Ascending aorta (tissue), 2 donors: ENCODE measurements at places on chromosomes 2 and 18. TPM values are rescaled to one million over a fixed set of nuclear protein-coding genes. Genes with fewer than 3 reads are reported as not detected.
A peak's percentile ranks its signal among the peaks of the same experiment; 100 is the strongest.

DNA sequence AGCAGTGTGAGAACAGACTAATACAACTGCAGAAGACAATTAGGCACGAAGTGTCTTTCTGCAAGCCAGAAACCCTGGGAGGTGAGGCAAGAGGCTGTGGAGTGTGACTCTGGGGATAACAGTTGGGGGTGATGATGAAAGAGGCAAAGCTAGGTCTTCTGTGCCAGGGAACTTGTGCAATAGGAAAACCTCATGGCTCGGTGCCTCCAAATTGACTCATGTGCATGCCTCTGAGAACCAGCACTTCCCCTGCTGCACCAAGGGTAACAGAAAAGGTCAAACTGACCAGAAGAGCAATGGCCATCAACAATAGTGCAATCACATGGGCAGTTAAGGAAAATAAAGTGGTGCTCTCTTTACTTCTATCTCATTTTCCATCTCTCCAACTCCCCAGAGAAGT is 136.4 kb downstream of the SCG2 start:
- H3K36me3 ChIP-seq: no peaks in the 10 kb centered on the region
- no peak overlapping the region for H3K4me3 ChIP-seq
- DNase-seq: peak; percentile 69
- H3K27ac ChIP-seq: peak overlapping the region; percentile 69
- no peaks in the 10 kb centered on the region for H3K27me3 ChIP-seq
- no peaks in the 10 kb centered on the region for H3K4me1 ChIP-seq

DNA sequence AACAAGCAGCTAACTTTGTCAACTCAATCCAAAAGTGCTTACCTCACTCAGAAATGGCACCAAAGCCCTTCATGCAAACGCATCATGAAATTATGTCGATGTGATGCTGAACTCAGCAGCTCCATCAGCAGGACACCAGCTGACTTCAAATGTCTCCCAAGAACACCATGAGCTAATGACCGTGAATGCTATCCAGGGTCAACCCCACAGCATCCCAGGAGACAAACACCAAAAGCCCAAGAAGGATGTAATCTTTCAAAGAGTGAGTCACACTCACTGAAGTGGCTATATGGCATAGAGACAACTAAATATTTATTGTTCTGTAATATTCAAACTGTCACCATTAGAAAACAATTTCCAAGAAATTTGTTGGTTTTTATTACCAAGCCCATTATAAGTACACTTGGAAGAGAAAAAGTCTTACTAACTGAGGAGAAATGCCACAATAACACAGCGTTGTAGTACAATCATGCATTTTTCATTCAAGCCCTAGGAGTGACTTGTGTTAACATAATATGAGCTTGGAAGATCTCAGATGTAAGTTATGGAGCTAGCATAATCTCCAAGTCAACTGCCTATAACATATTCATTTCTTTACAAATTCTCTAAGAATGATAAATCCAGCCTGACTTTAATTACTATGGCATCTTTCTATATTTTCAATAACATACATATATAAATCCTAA is 165.0 kb upstream of the CCDC68 start:
- H3K4me3 ChIP-seq: no peak overlapping the region
- no peak overlapping the region for H3K27ac ChIP-seq
- H3K4me1 ChIP-seq: no peaks in the 10 kb centered on the region
- no peak for DNase-seq
- H3K36me3 ChIP-seq: no peaks in the 10 kb centered on the region

DNA sequence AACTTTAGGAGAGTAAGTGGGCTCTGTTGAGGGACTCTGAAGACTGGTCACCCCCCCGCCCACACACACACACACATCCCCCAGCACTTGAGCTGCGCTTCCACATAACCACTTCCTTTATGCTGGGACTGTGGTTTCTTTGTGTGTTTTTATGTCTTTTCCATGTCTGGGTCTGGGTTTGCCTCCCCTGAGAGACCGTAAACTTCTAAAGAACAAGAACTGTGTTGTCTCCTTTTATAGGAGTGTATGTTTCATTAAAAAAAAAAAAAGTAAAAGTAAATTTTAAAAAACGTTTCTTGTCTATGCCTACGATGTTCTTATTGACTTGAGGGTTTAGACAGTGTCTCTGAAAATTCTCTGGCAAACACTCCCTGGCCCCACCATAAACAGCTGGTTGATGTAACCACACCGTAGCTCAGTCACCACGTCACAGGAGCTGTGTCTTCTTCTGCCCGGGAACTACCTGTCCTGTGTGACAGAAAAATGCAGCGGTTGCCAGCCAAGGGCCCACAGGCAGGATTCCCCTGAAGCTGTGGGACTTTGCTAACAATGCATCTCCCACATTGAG is 68.0 kb downstream of the KLHL29 start:
- no peaks in the 10 kb centered on the region for H3K36me3 ChIP-seq
- DNase-seq: no peak
- no peak overlapping the region for H3K27ac ChIP-seq
- H3K4me1 ChIP-seq: no peaks in the 10 kb centered on the region
- H3K27me3 ChIP-seq: no peaks in the 10 kb centered on the region

- DNase-seq: no peak
- H3K4me3 ChIP-seq: no peak overlapping the region
- H3K27ac ChIP-seq: no peak overlapping the region
- H3K27me3 ChIP-seq: no peaks in the 10 kb centered on the region
Observed at GRCh38 chr18:67425672-67426071, 90.8 kb downstream of the DSEL start.

GRCh38 chr2:2181493-2181892 is 149.6 kb downstream of the MYT1L start:
- no peaks in the 10 kb centered on the region for H3K4me1 ChIP-seq
- H3K27ac ChIP-seq: no peak overlapping the region
- DNase-seq: no peak
- H3K4me3 ChIP-seq: no peak overlapping the region
- no peaks in the 10 kb centered on the region for H3K27me3 ChIP-seq

DNA sequence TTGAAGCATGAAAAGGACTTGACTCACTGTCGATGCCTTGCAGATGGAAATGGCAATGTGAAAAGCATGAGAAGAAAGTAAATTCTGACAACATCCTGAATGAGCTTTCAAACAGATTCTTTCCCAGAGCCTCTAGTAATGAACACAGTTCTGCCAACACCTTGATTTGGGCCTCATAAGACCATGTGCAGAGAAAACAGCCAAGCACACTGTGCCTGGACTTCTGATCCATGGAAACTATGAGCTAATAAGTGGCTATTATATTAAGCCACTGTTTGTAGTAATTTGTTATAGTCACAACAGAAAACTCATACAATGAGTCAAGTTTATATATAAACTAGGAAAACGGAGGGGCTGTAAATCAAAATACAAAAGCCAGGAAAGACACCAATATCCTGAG is 477.3 kb downstream of the MBD2 start:
- no peaks in the 10 kb centered on the region for H3K4me1 ChIP-seq
- H3K27me3 ChIP-seq: no peaks in the 10 kb centered on the region
- no peak overlapping the region for H3K27ac ChIP-seq

DNA sequence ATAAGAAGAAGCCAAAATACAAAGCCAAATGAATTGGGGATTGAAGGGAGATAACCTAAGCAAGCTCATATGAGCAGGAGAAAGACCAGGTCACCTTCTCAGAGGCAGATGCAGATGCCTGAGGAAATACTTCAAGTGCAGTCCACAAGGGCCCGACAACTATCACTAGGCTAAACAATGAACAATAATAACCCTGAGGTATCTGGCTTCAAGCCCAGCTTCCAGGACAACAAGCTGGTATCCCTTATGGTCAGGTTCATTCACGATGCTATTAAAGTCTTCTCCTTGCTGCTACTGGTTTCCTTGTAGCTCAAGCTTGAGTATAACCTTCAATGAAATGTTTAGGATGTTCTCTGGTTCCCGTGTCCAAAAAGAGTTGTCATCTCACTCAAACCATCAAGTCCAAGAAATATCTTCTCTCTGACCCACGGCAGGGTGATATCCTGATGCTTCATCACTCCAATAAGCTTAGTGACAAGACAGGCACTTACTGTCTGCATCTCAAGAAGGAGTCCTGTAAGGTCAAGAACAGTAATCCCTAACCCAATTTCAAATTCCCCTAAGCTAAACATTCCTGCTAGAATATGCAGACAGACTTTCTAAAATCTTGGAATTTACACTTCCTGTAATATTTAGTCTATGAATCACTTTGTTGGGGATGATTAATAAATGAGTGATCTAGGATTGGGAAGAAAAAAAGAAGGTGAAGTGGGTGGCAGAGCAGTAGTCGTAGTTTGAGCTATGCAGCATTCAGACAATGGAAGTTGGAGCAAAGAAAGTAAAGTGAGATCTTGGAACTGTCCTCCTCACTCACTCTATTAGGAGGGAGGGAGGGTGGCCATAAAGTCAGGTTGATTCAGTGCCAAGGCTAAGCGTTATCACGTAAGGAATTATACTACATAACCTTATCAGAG is 33.1 kb downstream of the CHN1 start:
- H3K27me3 ChIP-seq: no peaks in the 10 kb centered on the region
- no peak overlapping the region for H3K4me3 ChIP-seq
- H3K27ac ChIP-seq: no peak overlapping the region
- H3K36me3 ChIP-seq: no peaks in the 10 kb centered on the region
- no peak for DNase-seq

DNA sequence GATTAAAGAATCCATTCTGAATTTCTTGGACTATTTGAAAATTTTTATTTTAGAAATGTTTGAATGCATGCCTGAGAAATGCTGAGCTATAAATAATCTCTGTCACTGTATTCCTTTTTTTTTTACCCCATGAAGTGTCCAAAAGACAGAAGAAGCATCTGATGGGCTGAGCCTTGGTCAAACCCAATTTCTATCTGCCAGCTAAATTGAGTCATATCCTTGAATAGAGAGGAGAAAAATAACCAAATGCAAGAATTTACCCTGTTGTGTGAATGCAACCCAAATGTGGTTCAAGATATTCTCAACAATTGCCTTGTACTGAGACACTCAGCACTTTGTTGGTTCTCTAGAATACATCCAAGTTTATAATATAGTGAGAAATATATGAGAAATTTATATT is 223.5 kb downstream of the UBE2E3 start:
- H3K27me3 ChIP-seq: no peaks in the 10 kb centered on the region
- DNase-seq: no peak
- H3K27ac ChIP-seq: no peak overlapping the region
- H3K4me1 ChIP-seq: no peaks in the 10 kb centered on the region
- no peaks in the 10 kb centered on the region for H3K36me3 ChIP-seq
- H3K4me3 ChIP-seq: no peak overlapping the region

GRCh38 chr2:46232860-46233259 is 64.3 kb upstream of the EPAS1 start:
- no peak overlapping the region for H3K27ac ChIP-seq
- H3K27me3 ChIP-seq: no peaks in the 10 kb centered on the region
- H3K4me3 ChIP-seq: no peak overlapping the region
- H3K4me1 ChIP-seq: peaks cover 8% of the 10 kb centered on the region
- no peaks in the 10 kb centered on the region for H3K36me3 ChIP-seq

GRCh38 chr2:166173263-166173662 is 45.4 kb upstream of the SCN1A start:
- no peak overlapping the region for H3K4me3 ChIP-seq
- no peak for DNase-seq
- no peaks in the 10 kb centered on the region for H3K36me3 ChIP-seq
- H3K27me3 ChIP-seq: no peaks in the 10 kb centered on the region
- H3K27ac ChIP-seq: no peak overlapping the region

- H3K27ac ChIP-seq: no peak overlapping the region
- no peak overlapping the region for H3K4me3 ChIP-seq
- DNase-seq: no peak
Observed at GRCh38 chr2:68230241-68231060, 21.9 kb downstream of the PPP3R1 start.

DNA sequence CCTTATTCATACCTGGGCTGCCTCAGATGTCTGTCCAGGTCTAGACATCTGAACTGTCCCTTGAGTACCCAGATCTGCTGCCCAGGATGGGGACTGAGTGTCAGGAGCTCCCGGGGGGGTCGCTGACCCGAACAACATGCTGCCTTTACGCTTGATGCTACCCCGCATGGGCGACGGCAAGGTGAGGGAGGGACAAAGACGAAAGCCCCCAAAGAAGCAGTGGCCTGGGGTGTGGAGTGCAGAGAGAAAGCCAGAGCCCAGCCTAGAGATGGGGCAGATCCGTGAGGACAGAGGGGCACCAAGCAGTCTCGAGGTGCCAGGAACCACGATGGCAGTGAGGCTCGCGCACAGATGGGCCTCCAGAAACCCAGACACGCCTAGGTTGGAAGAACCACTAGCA is 234.7 kb downstream of the ATAD2B start:
- no peak overlapping the region for H3K4me3 ChIP-seq
- H3K4me1 ChIP-seq: no peaks in the 10 kb centered on the region
- no peaks in the 10 kb centered on the region for H3K27me3 ChIP-seq
- H3K27ac ChIP-seq: no peak overlapping the region
- no peak for DNase-seq
- H3K36me3 ChIP-seq: peaks cover 10% of the 10 kb centered on the region

DNA sequence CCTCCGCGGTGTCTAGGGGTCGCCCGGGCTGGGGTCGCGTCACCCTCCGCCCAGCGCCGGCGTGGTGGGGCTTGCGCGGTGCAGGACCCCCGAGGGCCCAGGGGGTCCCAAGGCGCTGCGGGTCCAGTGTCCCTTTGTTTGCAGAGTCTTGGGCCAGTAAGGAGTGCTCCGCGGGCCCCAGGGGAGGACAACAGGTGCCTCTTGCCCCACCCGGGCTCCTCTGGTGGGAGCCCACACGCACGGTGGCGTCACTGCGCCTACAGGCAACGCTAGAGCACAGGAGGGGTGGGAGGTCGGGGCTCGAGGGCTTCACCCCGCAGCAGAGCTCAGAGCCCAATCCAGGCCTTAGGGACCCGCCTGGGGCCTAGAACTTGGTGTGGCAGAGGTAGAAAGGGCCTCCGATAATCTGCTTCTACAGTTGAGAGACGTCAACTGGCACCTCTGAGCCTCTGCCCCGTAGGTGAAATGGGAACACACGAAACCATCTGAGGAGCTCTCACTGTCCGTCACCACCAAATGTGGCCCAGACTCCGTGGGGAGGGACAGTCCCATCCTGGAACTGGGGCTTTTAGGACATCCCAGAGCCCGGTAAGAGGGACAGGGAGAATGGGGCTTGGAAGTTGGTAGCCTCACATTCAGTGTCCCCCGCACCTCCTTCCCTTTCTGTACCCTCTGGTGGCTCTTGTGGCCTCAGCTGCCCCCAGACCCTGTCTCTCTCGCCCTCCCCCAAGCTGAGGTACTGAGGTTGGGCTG is 1.4 kb downstream of the ARID5A start:
- H3K36me3 ChIP-seq: peaks cover 22% of the 10 kb centered on the region
- H3K27me3 ChIP-seq: no peaks in the 10 kb centered on the region
- H3K4me1 ChIP-seq: peaks cover 67% of the 10 kb centered on the region
- peak overlapping the region; percentile 99 for H3K27ac ChIP-seq

Gene CTAGE1
- not detected for total RNA-seq

Gene REG3A
- total RNA-seq: not detected

Gene TMBIM1
- 320 TPM for total RNA-seq
